ENCODE measurements at places on chromosomes 5 and 9. TPM values are rescaled to one million over a fixed set of nuclear protein-coding genes. Genes with fewer than 3 reads are reported as not detected.

ANKRD20A1 gene
- not detected for polyA plus RNA-seq

CCNI2 gene
- not detected for polyA plus RNA-seq

IGIP gene
- polyA plus RNA-seq = not detected

OR13C8 gene
- not detected for polyA plus RNA-seq

ZFP2 gene
- not detected for polyA plus RNA-seq

APBA1 gene
- 1.6 TPM for polyA plus RNA-seq

TMEM267 gene
- polyA plus RNA-seq = 11.8 TPM

OTP gene
- polyA plus RNA-seq = not detected

CPLANE1 gene
- polyA plus RNA-seq = 0.42 TPM

PROB1 gene
- polyA plus RNA-seq = 0.10 TPM

- DNase-seq = no peak
These were observed 16.3 kb downstream of the LARP1 start for GRCh38 chr5:154771383-154771901.

DNA sequence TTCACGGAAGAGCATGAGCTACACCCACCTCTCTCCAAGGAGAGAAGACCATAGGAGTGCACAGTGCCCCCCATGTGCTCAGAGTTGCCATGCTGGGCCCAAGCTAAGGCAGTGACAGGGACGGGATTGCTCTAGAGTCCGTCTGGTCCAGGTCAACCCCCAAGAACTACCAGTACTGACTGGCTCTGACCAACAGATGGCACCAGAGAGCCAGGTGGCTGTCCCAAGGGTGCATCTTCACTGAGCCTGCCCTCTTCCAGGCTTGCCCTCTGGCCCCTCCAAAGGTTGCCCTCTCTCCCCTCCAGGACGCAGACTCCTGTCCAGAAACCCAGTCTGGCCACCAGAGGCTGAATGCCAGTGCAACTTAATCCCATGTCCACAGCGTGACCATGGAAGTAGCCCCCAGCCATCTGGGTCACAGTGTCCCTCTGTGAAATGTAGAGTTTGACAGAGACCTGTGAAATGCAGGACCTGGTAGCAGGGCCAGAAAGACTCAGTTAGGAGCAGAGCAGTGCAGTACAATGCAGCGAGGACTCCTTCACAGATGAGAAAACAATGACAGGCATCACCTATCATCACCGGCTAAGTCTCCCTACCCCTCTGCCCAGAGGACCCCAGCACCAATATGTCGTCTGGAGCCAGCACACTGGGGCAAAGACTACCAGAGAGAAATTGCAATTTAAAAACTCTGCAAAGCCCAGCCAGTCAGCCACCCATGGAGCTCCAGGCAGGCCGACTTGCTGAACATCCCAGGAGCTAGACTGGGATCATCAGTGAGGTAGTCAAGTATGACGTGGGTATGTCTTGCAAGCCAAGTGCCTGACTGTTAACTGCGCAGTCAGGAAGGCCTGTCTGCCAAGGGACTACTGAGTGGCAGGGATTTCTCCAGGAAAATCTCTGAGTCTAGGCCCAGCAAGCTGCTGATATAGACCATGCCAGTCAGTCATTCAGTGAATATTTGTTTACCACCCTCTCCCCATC is 7.7 kb upstream of the SKP1 start:
- DNase-seq = peak; percentile 74

DNA sequence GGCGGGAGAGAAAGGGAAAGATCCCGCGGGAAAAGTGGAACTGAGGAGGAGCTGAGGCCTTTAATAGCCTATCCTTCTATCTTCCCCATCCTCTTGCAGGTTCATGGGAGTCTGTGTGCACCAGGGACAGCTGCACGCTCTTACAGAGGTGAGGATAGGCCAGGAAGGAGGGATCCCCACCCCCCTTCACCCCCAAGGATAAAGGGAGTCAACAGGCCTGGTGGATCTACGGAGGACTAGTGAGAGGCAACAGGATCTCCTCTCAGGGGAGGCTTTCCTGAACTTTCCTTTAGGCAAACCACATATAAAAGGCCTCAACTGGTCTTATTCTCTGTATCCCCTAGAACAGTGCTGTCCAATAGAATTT is 1.1 kb downstream of the TESK1 start:
- no peak for DNase-seq

DNA sequence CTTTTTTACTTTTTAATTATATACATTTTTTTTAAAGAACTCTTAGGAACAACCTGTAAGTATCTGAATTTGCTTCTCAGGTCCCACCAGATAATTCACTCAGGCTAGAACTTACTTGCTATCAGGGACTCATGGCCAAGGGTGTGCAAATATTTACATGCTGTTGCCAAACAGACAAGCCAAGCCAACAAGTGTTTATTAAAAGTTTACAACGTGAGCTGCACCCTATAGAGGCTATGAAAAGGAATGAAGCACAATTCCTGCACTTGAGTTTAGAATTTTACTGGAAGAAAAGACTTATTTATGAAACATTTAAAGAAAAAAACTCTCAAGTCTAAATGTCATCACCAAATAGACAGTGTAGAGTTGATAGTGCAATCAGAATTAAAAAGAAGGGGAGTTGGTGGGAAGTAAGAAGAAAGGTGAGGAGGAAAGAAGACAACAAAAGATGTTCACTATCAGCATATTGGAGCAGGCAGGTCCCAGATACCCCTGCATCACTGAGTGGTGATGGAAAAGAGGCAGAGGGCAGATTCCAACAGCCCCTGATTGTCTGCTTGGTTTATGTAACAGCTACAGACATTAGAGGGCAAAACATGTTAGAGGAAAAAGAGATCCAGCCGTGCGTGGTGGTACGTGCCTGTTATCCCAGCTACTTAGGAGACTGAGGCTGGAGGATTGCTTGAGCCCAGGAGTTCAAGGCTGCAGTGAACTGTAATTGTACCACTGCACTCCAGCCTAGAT is 32.8 kb downstream of the SH3RF2 start:
- no peak for DNase-seq

- DNase-seq = no peak
These were observed 47.4 kb downstream of the ANKRD33B start for GRCh38 chr5:10611290-10611689.

- DNase-seq = no peak
These were observed 67.6 kb downstream of the DPYSL3 start for GRCh38 chr5:147442224-147442623.

DNA sequence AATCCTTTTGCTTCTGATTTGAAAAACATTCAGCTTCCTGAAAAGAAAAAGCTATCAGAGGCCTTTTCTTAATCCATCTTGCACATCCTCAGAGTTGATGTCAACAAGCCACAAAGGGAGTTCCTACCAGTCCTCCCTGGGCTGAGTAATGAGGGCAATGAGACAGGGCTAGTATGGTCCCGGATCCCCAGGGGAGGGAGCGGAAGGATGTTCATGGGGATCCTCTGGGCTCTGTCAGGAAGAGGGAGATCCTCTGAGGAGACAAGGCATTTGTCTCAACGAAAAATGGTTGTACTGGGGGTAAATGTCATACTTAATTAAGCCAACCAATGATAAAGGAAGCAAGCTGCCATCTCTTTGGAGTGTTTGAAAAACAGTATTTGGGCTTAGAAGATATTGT is 195.3 kb downstream of the DTWD2 start:
- no peak for DNase-seq

GRCh38 chr5:135543485-135544304 is 7.9 kb upstream of the NEUROG1 start:
- peak; percentile 17 for DNase-seq

GRCh38 chr9:6929441-6930215 is 171.9 kb downstream of the KDM4C start:
- no peak for DNase-seq

- DNase-seq = no peak
These were observed 38.1 kb upstream of the CD180 start for GRCh38 chr5:67234671-67235176.

DNA sequence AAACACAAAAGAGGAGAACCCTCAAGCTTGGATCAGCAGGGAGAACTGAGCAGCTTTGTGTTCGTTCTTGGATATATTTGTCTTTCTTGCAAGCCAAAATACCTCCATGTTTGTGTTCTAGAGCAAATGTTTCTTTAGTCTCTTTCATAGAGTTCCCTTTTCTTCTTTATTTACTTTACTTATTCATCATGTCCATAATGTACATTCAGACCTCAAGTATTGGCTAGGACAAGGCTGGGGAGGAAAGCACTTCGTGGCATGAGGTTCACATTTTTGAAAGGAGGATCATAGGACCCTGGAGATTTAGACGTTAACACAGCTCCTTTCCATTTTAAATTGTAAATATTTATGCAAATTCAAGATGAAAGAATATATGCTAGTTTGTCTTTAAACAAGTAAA is 590.2 kb upstream of the MEF2C start:
- no peak for DNase-seq

DNA sequence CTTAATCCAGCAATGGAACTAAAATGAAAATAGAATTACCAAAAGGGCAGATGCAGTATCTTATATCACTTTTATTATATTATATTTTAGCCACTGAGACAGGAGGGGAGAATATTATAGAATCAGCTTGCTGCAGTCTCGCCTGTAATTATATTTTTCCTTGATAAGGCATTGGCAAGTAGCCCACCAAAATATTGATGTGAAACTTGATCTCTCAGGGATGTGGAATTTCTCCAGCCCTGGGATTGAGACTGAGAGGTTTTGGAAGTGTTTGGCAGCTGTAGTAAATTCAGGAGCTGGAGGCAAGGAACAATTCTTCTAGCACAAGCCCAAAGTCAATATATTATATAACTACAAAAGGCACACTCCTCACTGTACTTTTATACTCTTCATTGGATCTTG is 142.1 kb upstream of the ADAMTSL1 start:
- DNase-seq = no peak

GRCh38 chr9:134811673-134812342 is 68.8 kb upstream of the FCN2 start:
- DNase-seq = no peak

DNA sequence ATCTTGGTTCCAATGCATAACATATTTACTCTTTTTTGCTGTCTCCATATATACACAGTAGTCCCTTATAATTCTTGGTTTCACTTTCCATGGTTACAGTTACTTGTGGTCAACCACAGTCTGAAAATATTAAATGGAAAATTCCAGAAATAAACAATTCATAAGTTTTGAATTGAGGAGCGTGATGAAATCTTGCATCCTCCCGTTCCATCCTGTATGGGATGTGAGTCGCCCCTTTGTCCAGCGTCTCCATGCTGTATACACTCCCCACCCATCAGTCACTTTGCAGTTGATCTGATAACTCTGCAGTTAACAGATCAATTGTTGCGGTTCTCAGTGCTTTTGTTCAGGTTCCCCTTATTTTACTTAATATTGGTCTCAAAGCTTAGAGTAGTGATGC is 11.5 kb upstream of the FAF2 start:
- no peak for DNase-seq

GRCh38 chr9:87909310-87910041 is 8.3 kb upstream of the SPATA31C1 start:
- DNase-seq = no peak

- DNase-seq = no peak
These were observed 84.7 kb downstream of the DOCK2 start for GRCh38 chr5:169721771-169722170.

DNA sequence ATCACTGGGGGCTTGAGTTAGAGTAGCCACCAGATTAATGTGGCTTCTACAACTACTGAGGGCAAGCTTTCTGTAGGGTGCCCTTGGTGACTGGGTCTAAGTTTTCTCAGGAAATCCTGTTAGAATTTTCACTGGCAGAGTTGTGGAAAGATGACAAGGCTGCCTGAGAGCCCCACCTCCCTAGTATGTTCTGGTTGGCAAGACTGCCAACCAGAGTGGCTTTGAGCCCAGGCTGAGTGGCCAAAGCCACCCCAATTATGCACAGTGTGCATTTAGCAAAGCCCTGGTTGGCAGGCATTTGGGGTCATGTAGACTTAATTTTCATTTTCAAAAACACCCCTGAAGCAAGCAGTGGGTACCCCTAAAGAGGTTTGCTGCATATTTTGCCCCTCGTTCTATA is 136.7 kb upstream of the HAPLN1 start:
- no peak for DNase-seq

- DNase-seq = no peak
These were observed 17.3 kb upstream of the XPA start for GRCh38 chr9:97714435-97714834.

- no peak for DNase-seq
These were observed 51.8 kb downstream of the RANBP17 start for GRCh38 chr5:170913573-170913972.

DNA sequence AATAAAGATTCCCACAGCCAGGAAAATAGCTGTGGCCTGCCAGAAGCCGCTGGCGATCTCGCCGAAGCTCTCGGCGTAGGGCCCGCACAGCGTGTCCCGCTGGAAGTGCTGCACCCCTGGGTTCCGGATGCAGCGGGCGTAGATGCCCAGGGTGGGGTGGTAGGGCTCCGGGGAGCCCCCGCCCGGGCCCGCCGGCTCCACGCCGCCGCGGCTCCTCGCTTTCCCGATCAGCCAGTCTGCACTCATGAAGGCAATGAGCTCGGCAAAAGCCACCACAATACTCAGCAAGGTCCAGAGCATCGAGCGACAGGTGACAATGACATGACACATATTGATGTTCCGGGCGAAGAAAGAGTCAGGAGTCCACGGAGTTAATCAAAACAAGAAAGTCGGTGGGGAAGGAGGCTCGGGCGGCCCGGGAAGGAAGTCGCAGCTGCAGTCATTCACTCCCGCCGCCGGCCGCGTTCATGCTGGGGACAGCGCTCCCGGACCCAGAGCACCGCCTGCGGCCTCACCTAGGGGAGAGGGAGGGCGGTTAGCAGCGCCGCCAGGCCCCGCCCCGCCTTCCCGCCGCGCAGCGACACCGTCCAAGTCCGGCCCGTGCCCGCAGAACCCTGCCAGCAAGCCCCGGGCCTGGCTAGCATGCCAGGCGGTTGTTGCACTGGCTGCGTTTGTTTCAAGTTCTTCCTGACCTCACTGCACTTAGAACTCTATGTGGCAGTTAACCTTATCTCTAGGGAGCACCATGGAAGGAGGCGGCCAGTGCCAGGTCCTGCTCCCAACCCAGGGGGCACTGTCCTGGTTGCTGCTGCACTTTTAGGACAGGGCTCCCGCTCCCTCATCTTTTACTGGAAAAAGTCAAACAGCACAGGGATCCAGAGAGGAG is 138.4 kb downstream of the LHFPL2 start:
- peak; percentile 47 for DNase-seq

DNA sequence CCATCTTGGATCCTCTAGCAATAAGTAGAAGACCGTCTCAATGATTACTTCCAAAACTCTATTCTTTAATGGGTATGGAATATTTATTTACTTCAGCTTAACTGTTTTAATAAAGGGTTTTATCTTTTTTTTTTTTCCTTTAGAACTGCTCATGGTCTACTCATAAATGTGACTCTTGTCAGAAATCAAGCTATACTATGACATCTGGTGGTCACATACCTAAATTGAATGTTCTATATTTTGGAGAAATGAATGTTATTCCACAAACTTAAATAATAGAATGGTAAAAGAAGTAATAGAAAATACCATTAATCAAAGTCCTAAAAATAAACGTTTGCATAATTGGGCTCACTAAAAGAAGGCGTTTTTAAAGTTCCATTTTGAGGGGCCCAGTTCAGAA is 131.2 kb upstream of the PLCXD3 start:
- DNase-seq = no peak
